ENCODE measurements at places on chromosomes 16 and 17. TPM values are rescaled to one million over a fixed set of nuclear protein-coding genes. Genes with fewer than 3 reads are reported as not detected.

DNA sequence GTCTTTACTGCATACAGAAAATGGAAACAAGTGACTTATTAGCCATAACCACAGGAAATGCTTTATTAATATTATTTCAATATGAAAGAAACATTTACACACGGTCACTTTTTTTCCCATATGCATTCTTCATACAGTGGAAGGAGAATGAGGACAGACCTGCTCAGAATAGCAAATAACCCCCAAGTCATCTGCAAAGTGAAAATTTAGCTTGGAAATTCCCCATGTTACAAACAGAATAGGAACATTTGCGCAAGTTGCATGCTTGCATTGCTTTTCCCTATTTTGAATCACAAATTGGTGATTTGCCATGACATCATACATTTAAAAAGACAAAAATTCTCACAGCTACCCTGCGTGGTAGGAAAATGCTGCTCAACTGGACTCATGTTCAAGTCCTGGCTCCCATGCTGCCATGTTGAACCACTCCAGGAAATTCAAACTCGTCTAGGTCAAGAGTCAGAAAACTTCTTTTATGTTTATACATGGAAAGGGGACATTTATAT is 102.0 kb downstream of the GP2 start:
- peaks cover 21% of the 10 kb centered on the region for H3K27me3 ChIP-seq
- no peaks in the 10 kb centered on the region for H3K36me3 ChIP-seq
- no peak overlapping the region for H3K4me3 ChIP-seq
- H3K4me1 ChIP-seq = no peaks in the 10 kb centered on the region

GRCh38 chr17:75540923-75541503 is 15.5 kb downstream of the LLGL2 start:
- no peaks in the 10 kb centered on the region for H3K27me3 ChIP-seq
- no peak for DNase-seq
- H3K4me3 ChIP-seq = no peak overlapping the region
- H3K4me1 ChIP-seq = peaks cover 9% of the 10 kb centered on the region

GRCh38 chr17:32596628-32597027 is 109.8 kb downstream of the CDK5R1 start:
- peaks cover 29% of the 10 kb centered on the region for H3K36me3 ChIP-seq
- no peak for DNase-seq
- H3K4me1 ChIP-seq = no peaks in the 10 kb centered on the region
- no peak overlapping the region for H3K4me3 ChIP-seq
- no peak overlapping the region for H3K27ac ChIP-seq
- no peaks in the 10 kb centered on the region for H3K27me3 ChIP-seq

The SGCA gene
- total RNA-seq = not detected

The CDC27 gene
- total RNA-seq = 92.8 TPM

The SMIM36 gene
- total RNA-seq = not detected

Data from mesothelial cell of epicardium (in vitro differentiated cells).